ENCODE measurements at places on chromosomes 13 and 19. TPM values are rescaled to one million over a fixed set of nuclear protein-coding genes. Genes with fewer than 3 reads are reported as not detected.

DNA sequence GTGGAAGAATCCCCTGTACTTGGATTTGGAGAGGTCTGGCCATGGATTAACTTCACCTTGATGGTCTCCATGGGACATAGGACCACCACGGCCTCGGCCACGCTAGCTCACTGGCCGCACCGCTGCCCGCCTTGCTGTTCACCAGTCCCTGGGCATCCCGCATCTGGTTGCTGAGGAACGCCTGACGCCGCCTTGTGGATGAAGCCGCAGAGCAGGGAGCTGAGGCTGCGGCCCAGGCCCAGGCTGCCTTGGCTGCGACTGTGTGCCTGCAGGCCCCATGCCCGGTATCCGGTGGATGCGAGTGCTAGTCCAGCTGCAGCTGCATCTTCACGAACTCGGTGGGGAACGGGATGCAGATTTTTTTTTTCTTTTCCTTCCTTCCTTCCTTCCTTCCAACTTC lies 1407.1 kb downstream of the UQCRFS1 start:
- no peak for DNase-seq

UBE2L5 gene
- not detected for polyA plus RNA-seq

- no peak for DNase-seq
These were observed 16.8 kb downstream of the TM6SF2 start for GRCh38 chr19:19256072-19256969.

DNA sequence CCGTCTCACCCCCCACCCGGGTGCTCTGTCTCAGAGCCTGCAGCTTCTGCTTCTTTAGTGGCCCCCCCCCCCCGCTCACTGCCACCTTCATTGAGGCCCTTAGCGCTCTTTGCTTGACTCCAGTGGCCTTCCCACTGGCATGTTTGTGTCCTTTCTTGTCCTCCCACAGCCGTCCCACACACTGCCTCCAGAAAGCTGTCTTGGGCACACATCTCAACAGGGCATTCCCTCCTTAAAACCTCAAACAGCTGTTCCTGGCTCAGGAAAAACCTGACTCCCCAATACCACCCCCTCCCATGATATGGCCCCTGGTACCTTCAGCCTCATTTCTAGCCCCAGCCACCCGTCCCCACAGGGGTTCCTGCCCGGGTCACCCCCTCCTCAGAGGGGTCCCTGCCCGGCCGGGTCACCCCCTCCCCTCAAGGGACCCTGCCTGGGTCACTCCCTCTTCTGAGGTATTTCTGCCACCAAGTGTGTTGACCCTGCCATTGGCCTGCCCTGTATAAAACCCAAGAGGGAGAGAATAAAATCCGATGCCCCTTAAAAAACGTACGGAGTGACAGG lies 8.9 kb downstream of the B3GLCT start:
- DNase-seq: peak; percentile 53

DNA sequence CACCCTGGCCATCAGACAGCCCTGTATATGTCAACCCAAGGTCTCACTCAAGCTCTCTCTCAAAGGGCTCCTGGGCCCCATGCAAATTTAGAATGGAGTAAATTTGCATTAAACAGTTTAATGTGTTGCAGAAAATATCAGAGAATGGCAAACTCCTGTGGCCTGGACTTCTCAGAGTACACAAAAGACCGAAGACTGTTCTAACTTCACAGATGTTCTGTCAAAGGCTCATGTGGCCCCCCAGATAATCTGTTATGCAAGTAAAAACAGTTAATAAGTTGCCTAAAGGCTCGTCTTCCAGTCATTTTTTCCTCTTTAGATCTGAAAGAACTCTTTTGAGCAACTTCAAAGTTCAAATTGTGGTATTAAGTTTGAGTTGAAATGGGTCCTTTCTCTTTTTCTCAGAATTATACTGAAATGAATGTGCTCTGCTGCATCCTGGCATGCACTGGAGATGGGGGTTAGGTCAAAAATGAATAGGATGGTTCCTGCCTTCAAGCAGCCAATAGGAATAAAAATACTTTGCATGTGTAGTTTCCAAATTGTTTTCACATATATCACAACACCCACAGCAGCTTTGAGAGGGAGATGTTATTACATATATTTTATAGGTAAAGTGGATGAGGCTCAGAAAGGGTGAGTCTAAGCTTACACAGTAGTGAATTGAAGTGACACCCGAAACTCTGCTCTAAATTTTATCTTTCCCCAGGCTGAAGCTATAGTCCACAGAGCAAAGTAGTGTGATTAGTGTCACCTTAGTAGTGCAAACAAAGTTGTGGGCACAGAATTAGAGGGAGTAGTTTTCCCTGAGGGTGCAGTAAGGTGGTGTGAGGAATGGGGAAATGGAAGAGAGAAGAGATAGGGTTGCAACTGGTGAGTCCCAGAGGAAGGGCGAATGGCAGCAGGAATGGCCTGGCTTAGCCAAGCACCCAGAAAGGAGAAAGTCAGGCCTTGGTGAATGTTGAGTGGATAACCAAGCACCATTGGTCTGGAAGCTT lies 205.0 kb upstream of the RFC3 start:
- DNase-seq: no peak

DNA sequence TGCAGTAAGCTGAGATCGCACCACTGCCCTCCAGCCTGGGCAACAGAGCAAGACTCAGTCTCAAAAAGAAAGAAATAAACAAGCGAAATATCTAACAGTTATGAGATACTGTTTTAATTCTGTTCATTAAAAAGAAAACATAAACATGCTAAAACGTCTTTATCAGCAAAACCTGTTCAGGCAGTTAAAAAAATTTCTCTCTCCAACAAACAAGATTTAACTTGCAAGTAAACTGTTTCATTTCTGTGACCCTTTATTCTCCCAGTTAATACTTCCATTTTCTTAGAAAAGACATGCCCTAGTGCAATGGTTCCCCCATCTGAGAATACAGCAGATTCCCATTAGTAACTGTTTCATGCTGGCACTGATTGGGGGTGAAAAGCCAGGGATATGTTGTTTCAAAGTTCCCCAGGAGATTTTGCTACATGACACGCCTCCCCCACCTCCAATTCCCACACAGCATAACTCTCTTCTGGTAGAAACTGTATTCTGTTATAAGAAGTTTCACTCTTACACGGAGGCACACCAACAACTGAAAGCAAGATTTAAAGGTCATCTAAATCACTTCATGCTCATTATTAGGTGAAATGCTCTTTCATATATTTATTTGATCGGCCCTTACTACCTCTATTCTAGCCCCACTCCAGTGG lies 24.4 kb downstream of the ELF1 start:
- DNase-seq: no peak

- DNase-seq: no peak
These were observed 3.0 kb downstream of the LGALS4 start for GRCh38 chr19:38809592-38810252.

PRX gene
- polyA plus RNA-seq: 5.7 TPM

- DNase-seq: no peak
These were observed 82.5 kb upstream of the GPR183 start for GRCh38 chr13:99389520-99390304.

DNA sequence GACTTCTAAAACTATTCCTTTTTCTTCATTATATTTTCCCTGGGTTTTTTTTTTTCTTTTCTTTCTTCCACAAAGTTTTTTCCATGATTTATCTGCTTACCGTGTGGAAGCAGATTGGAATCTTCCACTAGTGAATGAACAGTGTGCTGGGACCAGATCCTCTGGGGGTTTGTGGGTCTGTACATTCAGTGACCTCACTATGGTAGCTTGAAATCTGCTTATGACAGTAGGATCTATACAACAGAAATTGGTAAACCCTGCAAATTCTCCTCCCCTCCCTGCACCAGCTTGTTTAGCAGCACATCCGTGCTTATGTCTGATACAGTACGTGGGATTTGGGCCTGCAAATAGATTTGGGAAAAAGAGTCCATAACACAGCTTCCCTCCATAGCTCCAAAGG lies 26.0 kb upstream of the MAB21L1 start:
- no peak for DNase-seq

DNA sequence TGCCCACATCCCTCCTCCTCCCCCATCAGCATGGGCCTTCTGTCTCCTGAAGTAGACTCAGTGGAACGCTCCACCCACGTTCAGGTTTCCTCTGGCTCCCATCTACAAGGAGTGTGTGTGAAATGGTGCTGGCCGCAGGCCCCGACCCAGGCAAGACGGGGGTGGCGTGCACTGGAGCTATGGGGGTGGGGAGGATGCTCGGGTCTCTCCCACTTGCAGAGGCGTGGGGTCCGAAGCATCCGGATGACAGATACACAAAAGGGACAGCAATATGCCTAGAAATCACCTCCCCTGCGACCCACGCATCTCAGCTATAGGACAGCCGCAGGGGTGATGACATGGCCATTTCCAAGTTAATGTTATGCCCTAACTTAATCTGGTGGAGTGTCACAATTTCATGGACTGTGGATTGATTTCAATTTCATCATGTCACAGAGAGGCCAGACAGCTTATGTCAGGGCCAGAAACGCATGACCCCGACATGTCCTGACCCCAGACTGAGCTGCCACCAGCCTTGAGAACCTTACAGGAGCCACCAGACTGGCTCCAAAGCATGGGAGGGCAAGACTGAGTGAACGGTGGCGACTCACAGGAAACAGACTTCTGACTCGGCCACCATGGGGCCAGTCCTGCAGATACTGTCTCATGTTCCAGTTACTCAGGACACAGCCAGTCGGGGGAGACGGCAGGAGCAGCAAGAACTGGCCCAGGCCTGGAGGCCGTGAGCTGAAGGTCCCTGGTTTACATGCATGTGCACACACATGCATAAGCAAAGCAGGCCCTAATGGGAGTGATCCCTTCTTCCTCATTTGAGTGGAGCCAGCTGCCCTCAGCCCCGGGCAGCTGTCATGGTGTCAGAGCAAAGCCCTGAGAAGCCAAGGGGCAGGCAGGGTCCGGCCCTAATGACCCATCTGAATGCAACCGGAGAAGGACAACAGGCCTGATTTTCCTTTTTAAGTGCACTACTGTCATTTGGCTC lies 82.2 kb downstream of the SLC7A1 start:
- no peak for DNase-seq

- DNase-seq: no peak
These were observed 29.1 kb downstream of the CERS4 start for GRCh38 chr19:8238251-8238650.

DNA sequence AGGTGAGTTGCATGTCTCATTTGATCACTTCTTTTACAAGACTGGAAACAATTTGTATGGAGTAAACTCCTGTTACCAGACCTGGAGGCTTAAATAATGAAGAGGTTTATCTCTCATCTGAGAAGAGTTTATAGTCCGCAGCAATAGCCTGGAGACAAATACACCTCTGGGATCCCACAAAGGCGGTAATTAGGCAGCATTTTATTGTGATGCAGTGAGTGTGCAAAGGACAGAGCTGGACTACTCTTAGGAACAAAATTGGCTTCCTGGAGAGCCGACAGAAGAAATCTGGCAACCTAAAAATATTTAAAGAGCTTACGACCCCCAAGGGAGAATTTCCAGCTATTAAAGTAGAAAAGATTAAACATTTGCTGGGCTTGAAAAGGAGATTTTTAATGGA lies 11.8 kb upstream of the KATNAL1 start:
- no peak for DNase-seq

DNA sequence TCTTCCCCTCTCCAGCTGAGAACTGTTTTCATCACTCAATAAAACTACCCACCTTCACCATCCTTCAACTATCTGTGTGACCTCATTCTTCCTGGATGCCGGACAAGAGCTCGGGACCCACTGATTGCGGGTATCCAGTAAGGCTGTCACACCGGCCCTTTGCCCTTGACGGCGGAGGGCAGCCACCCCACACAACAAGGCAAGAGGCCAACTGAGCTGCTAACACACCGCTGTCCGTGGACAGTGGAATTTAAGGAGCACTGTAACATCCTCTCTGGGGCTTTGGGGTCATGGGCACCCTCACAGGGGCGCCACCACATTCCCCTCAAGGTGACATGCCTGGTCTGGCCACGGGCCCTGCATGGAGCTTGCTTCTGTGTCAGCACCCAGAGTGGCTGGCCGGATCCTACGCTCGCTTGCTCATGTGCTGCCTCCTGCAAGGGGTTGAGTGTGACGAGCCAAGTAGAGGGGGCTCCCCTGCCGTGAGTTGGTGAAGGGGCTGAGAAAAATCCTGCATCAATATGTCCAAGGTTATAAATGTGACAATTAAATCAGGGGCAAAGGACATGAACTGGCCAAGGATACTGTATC lies 31.4 kb downstream of the LHFPL6 start:
- no peak for DNase-seq

DNA sequence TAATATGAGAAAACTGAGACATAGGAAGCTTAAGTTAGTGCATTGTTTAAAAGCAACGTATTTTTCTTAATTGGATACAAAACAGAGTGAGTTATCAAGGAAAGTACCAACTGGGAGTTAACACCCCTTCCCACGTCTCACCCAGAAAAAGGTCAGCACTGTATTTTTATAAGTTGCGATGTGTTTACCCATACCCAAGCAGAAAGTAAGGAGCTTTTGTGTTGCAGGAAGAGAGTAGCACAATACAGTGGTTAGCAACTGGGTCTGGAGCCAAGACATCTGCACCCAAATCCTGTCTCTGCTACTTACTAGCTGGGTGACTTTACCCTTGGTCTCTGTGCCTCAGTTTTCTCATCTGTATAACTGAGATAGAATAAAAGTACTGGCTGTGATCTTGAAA lies 34.3 kb downstream of the FAM216B start:
- DNase-seq: no peak
